Breast epithelium (tissue), 4 donors: ENCODE measurements at places on chromosomes 16 and 17. TPM values are rescaled to one million over a fixed set of nuclear protein-coding genes. Genes with fewer than 3 reads are reported as not detected.

GRCh38 chr17:67217446-67217845 lies 27.6 kb downstream of the HELZ start:
- DNase-seq: no peak

SALL1 gene
- total RNA-seq: 0.32 TPM

DNA sequence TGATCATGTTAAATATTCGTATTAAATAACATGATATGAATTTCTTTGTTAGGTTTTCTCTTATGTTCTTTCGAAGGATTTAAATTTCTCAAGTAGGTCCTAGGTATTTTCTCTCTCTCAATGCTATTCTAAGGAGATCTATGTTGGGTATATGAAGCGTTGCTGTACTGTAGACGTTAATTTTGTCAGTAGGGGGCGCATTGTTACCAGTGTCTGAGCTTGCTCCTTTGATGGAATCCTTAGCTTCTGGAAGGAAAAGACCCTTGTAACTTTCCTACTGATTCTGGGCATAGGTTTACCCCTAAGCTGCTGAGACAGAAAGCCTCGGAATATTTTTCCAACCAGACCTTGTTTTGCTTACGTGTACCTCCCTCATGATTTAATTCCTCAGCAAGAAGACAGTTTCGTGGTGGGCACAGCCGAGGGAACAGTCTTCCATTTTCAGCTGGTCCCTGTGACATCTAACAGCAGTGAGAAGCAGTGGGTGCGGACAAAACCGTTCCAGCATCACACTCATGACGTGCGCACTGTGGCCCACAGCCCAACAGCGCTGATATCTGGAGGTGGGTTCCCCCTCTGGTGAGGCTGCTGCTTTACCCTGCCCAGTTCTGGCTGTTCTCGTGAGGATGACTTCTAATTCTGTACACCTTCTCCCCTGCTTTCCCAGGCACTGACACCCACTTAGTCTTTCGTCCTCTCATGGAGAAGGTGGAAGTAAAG lies 17.9 kb downstream of the UTP4 start:
- DNase-seq: no peak

TMEM92 gene
- total RNA-seq: not detected

KRT33B gene
- not detected for total RNA-seq

TNFRSF12A gene
- total RNA-seq: 36.7 TPM

GRCh38 chr16:53881371-53881770 lies 177.4 kb downstream of the FTO start:
- DNase-seq: no peak

CD300LG gene
- 69.2 TPM for total RNA-seq

- peak; percentile 7 for DNase-seq
These were observed 54.9 kb downstream of the BEAN1 start for GRCh38 chr16:66481943-66482390.

GRCh38 chr16:85086347-85087291 lies 25.7 kb downstream of the CIBAR2 start:
- DNase-seq: peak; percentile 55

GRCh38 chr17:62653002-62653825 lies 25.7 kb downstream of the MRC2 start:
- DNase-seq: peak; percentile 63

- peak; percentile 71 for DNase-seq
These were observed 19.5 kb downstream of the PLLP start for GRCh38 chr16:57264950-57265371.

KRTAP9-8 gene
- not detected for total RNA-seq

DNA sequence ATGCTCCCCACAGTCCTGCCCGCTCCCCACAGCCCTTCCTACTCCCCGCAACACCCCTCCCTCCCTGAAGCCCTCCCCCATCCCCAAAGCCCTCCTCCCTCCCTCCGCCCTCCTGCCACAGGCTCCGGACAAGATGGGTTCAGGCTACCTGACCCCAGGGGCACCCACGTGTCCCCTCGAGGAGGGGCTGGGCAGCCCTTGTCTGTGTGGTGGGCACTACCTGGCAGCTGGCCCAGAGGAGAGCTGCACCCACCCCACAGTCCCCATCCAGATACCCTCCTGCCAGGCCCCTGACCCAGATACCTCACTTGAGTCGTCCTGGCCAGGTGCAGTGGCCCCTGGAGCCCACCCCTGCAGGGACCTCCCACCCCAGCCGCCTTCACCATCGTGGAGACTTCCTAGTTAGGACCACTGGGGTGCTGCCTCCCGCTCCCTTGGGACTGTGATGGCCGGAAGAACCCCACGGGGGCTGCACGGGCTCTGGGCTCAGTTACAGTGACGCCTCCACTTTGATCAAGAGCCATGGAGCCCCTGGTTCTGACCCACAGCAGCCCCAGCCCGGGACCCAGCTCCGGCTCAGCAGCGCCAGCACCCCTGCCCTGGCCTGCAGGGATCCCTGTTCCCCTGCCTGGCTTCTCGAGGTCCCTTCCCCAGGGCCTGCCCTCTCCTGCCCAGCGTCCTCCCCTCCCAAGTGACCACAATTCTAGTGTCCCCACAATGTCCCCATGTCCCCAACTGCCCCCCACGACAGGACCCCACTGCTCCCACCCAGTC lies 806 bp downstream of the PERCC1 start:
- DNase-seq: no peak

TMEM114 gene
- total RNA-seq: not detected

- peak; percentile 21 for DNase-seq
These were observed 696 bp downstream of the NETO2 start for GRCh38 chr16:47142821-47143676.

LRRC37A3 gene
- total RNA-seq: 17.3 TPM

GRCh38 chr17:17822189-17822588 lies 14.6 kb downstream of the SREBF1 start:
- DNase-seq: peak; percentile 69

EFCAB13 gene
- total RNA-seq: 10.8 TPM

DNA sequence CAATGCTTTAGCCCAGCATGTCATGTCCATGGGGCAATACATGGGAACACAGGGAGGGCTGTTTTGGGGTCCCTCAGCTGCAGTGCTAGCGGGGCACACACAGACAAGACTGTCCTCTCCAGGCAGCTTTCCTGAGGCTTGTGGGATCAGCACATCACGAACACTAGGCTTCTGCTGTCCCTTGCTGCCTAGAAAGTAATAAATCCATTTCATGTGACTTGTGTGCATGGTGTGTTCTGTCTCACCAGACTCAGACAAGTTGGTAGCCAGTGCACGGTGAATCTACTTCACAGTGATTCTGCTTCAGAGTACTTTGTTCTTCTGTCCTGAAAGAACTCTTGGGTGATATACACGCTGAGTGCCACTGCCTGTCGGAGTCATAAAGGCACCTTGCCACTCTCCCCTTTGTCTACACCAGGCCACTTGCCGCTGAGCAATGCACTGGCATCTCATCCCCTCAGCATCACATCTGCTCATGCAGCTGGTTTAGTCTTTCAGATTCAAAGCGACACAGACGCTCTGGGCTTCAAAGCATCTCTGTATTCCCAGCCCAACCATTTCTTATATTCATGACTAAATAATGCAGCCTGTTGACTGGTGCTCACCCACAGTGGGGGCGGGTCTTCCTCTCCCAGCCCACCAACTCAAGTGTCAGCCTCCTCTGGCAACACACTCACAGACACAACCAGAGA lies 95.2 kb upstream of the COX10 start:
- no peak for DNase-seq

CLEC18C gene
- total RNA-seq: 0.15 TPM

DNA sequence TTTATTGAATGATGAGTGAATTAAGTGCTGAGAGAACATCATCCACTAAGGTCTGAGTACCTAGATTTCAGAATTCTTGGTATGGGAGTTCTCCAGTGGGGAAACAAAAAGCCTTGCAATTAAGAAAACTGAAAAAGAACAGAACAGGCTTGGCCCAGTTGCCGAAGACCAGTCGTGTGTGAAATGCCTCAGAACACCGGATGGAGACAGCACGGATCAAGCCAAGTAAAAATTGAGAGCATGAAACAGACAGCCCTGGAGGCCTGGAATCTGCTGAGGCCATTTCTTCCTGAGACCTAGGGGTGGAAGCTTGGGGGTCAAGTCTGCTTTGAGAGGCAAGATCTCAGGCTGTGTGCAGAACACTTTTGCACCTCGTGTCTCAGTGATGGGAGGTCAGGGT lies 43.3 kb downstream of the GRIN2A start:
- DNase-seq: no peak

DNA sequence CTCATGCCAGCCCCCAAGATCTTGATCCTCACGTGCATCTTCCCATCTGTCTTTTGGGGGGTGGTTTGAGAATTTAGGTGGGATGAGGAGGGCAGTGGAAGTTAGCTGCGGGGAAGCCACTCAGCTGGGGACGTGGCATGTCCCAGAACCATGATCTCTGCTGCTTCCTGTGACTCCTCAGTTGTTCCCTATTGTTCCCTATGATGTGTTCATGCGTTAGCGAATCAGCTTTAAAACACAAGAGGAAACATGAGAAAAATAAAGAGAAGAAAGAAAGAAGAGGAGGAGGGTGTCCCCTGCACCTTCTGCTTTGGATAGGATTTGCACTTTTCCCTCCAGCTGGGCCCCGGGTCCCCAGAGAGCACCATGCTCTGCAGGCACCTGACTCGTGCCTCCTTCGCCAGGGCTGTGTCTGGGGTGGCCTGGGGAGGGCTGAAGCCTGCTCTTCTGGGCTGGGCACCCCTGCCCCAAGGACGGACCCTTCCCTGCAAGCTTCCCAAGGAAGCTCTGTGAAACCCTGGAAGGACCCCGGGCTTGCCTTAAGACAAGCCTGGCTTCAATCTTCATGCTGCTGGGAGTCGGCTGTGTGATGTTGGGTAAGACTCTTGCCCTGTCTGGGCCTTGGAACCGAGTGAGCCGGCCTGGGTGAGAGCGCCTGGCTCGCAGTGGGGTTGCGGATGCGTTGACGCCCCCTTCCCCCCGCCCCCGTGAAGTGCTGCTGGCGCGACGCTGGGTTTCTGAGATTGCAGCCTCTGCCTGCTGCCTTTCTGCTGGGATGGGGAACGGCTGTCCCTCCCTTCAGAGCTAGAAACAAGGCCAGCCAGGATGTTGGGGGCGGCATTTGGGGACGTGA lies 62.8 kb upstream of the CIBAR2 start:
- DNase-seq: no peak

DNA sequence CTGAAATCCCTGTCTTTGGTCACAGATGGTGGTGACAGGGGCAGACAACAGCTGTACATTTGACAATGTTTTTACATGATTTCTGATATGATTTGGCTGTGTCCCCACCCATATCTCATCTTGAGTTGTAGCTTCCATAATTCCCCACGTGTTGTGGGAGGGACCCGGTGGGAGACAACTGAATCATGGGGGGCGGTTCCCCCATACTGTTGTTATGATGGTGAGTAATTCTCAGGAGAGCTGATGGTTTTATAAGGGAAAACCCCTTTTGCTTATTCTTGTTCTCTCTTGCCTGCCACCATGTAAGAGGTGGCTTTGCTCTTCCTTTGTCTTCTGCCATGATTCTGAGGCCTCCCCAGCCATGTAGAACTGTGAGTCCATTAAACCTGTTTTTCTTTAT lies 353.9 kb downstream of the CPPED1 start:
- no peak for DNase-seq

CACNG4 gene
- total RNA-seq: 2.6 TPM

- no peak for DNase-seq
These were observed 14.6 kb downstream of the SLC46A1 start for GRCh38 chr17:28391401-28391800.

- DNase-seq: no peak
These were observed 39.5 kb downstream of the RBFOX1 start for GRCh38 chr16:7372095-7372494.

GRCh38 chr17:73770115-73770848 lies 126.0 kb upstream of the SDK2 start:
- DNase-seq: peak; percentile 68

SKAP1 gene
- total RNA-seq: 7.5 TPM

HASPIN gene
- 0.33 TPM for total RNA-seq

CACNG3 gene
- not detected for total RNA-seq

DNA sequence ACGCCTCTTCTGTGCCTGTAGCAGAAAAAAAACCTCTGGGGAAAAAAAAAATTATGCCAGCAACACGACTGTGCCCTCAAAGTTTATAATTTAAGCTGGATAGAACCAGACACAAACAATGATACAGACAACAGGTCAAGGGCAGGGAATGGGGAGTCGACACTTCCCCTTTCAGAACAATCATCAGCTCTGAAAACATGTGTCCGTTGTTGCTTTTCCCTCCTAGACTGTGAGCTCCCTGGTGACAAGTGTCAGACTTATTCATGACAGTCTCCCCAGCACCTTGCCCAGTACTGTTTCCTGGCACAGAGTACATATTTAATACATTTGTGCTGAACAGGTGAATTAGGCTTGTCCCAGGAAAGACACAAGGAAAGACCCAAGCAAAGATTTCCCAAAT lies 178.3 kb downstream of the SOX9 start:
- no peak for DNase-seq

DNA sequence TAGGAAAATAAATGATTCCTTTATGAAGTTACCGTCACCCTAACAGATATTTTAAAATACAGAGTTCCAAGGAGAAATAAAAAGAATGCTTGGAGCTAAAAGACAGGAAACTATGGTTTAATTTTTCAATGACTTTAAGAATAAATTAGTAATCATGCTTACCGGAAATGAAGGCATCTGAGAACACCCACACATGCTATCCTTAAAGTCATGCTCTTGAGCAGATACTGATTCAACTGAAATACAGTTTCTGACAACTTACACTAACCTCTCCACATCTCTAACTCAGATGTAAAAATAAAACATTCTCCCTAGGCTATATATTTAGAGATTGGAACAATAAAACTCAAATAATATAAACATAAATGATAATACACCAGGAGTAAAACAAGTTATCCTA lies 7.8 kb downstream of the PSMD12 start:
- no peak for DNase-seq

DNA sequence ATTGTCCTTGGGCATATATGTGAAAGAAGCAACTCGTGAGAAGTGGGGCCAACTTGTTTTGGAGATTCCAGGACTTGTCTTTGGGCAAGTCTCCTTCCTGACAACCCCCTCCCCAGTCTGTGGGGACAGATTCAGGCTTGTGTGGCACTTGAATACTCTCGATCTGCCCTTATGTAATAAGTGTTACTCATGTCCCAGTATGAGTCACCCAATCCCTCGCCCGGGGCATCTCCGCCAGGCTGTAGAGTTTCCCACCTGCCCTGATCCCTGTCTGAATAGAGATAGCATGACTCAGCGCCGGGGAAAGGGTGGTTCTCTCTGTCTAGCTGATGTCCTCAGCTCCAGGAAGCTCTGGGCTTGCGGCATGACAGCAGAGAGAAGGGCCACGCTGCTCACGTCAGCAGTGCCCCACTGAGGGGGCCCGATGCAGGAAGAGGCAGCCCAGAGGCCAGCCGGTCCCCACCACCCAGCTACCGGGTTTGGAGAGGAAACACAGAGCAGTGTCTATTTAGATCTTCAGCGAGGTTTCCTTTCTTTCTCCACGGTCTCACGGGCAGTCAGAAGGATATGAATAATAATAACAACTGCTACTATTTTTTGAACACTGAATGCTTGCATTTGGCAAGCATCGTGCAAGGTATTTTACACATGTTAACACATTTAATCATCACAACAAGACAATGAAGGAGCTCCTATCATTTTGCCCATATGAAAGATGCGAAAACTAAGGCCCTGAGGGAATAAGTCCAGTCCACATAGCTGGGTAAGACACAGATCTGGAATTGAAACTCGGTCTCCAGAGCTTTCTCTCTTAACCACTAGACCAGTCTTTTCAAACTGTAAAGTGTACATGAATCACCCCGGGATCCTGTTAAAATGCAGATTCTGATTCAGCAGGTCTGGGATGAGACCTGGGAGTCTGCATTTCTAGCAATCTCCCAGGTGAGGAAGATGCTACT lies 426.7 kb upstream of the MAF start:
- DNase-seq: peak; percentile 52

- DNase-seq: peak; percentile 92
These were observed 30.3 kb upstream of the CDC42EP4 start for GRCh38 chr17:73342050-73342522.

MT1E gene
- 284 TPM for total RNA-seq

GRCh38 chr17:69710926-69711325 lies 296.4 kb downstream of the MAP2K6 start:
- no peak for DNase-seq
